ENCODE measurements at places on chromosomes 5 and 9.
A peak's percentile ranks its signal among the peaks of the same experiment; 100 is the strongest.

DNA sequence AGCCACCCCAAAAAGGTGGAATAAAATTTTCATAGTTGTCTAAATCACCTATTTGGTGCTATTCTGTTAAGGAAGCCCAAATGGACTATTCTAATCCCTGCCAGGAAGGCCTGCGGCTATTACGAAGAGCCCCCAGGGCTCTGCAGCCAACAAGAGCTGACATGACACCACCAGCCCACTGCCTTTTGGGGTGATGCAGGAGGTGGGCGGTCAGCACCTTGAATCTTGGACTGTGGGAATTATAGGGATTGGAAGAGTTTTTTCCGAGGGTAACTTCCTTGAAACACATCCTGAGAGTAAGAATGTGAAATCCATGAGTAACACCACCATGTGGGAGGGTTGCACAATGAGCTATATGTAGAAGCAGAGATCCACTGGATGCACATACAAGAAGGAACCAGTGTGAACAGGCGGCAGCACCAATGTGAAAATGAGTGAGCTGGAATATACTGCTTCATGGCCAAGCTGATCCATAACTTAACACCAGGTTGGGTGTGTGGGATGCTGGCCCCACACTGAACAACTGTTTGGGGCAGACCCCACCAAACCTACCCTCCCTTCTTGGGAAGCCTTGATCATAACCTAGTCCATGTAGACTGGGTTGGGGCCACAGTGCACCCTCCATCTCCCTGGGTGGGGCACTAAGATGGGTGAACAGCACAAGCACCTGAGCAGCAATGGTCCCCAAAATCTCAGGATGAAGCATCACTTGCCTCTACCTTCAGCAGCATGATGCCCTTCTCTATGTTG lies 239.0 kb downstream of the FSTL4 start:
- DNase-seq: no peak

DNA sequence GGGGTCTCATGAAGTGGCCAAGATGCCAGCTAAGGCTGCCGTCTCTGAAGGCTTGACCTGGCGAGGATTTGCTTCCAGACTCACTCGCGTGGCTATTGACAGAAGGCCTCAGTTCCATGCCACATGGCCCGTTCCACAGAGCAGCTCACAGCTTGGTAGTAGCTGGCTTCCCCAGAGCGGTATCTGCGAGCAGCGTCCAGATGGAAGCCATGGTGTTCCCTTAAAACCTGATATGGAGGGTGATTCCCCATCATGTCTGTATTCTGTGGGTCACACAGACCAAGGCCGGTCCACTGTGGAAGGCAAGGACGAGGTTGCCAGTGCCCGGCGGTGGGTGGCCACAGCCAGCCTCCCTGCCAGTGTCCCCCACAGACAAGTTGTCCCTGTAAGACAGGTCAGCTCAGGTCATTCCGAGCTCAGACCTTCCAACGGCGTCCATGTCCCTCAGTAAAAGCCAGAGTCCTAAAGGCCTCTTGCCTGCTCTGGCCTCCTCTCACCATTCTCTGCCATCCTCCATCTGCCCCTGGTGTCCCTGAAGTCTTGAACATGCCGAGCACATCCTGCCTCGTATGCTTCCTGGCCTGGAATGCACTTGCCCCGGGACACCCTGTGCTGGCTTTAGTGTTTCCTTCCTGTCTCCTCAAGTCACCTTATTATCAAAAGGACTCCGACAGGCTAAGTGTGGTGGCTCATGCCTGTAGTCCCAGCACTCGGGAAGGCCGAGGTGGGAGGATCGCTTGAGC lies 61.3 kb upstream of the LRRTM2 start:
- DNase-seq: no peak

GRCh38 chr5:3105172-3105571 lies 353.7 kb upstream of the IRX2 start:
- DNase-seq: no peak

DNA sequence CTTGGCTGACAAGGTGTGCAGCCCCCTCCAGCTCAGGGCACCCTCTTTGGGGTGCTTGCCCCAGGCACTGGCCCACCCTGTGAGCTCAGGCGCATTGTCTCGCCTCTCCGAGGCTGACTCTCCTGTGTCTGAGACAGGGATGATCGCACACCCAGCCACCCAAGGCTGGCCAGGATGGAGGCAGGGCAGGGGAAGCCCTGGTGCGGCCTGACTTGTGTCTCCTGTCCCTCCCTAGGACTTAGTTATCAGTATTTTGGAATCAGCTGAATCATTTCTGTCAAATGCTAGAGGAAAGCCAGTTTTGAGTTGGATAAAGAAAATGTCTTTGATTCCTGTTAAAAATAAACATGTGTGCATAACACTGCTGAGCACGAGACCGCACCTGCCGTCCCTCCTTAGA lies 2.5 kb upstream of the DBH start:
- DNase-seq: peak; percentile 69

- DNase-seq: no peak
Observed at GRCh38 chr9:117044241-117044640, 357.1 kb downstream of the TRIM32 start.

DNA sequence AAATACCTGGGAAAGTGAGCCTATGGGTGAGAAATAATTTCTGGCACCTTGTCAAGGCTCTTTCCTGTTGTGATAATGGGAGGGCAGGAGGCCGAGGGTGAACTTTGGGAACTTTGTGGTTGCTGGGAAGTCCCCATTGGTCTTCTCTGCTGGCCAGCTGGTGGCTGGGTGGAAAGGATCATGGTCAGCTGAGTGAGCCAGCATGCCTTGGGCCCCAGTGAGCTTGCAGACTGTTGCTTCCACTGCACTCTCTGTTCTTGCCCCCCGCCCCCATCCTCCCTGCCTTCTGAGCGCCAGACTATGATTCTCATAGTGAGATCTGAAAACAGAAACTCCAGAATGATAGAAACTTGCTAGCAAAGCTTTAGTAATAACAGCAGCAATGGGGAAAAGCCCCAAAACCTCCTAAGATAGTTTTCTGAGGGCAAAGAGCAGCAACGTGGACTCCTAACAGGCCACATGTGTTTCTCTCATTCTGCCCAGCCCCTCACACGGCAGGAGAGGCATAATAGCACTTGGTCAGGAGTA lies 139.2 kb upstream of the SMARCA2 start:
- DNase-seq: no peak

DNA sequence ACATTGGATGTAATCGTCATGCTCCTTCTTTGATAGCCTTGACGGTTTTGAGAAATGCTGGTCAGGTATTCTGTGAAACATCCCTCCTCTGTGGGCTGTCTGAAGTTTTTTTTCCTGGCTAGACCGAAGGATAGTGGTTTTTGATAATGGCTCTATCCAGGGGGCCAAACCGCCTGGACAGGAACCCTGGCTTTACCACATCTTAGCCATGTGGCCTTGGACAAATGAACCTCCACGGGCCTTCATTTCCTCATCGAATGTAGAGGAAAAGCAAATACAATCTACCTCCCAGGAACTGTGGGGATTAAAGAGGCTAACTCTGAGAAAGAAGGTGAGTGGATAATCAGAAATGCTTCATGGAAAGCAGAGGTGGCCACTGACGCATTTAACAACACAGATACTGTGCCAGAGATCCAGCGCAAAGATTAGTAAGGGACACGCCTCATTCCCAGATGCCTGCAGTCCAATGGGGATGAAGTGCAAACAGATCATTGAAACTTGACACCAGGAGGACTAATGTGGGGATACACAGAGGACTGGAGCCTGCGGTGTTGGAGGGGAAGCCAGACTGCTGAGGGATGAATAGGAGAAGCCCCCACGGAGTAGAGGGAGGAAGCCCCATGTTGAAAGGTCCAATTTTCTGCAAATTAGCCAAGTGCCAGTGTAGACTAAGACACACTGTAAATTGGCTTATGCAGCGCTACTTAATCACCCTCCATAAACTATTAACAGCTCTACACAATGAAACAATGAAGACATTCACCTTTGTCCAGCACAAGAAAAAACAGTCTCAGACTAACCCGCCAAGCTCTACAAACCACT lies 41.6 kb downstream of the MYO10 start:
- DNase-seq: peak; percentile 19

DNA sequence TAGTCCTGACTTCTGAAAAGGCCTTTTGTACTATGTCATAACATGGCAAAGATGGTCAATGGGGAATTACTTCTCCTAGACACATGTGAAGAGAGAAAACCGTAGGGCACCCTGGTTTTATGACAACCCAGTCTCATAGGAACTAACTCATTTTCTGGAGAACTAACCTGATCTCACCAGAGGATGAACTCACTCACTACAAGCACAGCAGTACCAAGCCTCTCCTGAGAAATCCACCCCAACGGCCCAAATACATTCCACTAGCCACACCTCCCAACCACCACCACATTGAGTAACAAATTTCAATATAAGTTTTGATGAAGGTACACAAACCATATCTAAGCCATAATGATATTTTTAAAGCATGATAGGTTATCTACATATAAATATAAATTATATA lies 909.3 kb upstream of the CDH10 start:
- no peak for DNase-seq

DNA sequence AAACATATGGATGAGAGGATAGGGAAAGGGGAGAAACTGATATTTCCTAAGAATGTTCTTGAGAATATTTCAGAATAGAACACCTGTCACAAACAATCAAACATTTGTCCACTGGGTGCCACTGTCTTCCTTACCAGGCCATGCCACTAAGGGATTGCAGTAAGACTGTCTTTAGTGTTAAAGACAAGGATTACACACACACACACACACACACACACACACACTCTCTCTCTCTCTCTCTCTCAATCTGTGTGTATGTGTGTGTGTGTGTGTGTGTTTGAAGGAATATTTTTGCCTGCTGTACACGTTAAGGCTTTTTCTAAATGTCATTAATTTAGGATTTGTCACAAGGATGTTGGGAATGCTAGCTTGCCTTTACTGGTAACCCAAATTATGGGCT lies 54.4 kb downstream of the CCDC192 start:
- no peak for DNase-seq

- no peak for DNase-seq
Observed at GRCh38 chr9:36820392-36820861, 213.6 kb downstream of the PAX5 start.

GRCh38 chr5:150694612-150695011 lies 6.2 kb downstream of the RBM22 start:
- no peak for DNase-seq

DNA sequence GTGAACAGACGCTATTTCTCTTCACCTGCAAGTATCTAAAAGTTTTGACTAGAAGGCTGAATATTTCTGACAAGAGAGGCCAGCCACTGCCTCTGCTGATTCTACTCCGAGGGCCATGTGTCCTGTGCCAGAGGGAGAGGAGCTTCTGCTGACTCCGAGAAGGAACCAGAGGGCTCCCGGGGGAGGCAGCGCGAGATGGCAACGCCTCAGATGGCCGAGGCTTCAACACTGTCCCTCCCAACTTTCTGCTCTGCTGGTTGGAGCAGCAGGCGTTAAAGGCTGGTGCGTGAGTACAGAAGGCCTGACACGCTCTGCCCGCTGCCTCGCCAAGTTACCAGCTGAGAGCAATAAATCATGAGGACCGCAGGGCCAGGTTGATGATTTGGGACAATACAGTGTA lies 178.8 kb downstream of the GAPVD1 start:
- DNase-seq: peak; percentile 1

DNA sequence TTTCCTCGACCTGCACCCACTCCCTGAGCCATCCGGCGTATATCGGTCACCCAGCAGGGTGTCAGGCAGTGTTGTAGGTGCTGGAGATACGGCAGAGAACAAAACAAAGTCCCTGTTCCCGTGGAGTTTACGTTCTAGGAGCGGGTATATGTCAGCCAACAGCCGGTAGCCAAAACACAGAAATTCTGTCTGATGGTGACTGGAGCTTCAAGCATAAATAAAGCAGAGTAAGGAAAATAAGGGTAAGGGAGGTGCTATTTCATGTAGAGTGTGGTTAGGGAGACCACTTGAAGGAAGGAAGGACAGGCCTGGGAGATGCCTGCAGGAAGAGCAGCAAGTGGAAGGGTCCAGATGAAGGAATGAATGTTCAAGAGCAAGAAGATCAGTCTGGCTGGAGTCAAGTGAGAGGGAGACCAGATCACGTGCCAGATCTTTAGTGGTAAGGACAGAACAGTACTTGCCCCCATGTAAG lies 783 bp upstream of the ZFR start:
- no peak for DNase-seq

DNA sequence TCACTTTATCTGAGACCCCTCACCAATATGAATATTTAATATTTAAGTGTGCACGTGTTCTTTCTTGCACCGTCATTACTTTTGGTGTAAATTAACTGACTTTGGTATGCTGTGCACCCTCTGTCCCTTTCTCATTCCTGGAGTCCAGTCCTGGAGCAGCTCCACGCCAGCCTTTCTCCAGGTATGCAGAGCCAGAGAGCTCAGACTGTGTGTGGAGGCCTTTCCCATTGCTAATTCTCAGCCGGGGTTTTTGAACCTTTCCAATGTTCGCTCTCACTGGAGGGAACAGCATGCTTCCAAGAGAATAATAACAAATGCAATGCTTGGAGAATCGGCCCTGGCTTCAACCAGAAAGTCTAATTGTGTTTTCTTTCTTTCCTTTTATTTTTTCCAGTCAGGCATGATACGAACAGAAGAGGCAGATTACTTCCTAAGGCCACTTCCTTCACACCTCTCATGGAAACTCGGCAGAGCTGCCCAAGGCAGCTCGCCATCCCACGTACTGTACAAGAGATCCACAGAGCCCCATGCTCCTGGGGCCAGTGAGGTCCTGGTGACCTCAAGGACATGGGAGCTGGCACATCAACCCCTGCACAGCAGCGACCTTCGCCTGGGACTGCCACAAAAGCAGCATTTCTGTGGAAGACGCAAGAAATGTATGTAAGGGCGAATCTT lies 41.7 kb downstream of the ADAMTS16 start:
- DNase-seq: no peak

- DNase-seq: no peak
Observed at GRCh38 chr5:127053049-127053448, 20.3 kb downstream of the C5orf63 start.

DNA sequence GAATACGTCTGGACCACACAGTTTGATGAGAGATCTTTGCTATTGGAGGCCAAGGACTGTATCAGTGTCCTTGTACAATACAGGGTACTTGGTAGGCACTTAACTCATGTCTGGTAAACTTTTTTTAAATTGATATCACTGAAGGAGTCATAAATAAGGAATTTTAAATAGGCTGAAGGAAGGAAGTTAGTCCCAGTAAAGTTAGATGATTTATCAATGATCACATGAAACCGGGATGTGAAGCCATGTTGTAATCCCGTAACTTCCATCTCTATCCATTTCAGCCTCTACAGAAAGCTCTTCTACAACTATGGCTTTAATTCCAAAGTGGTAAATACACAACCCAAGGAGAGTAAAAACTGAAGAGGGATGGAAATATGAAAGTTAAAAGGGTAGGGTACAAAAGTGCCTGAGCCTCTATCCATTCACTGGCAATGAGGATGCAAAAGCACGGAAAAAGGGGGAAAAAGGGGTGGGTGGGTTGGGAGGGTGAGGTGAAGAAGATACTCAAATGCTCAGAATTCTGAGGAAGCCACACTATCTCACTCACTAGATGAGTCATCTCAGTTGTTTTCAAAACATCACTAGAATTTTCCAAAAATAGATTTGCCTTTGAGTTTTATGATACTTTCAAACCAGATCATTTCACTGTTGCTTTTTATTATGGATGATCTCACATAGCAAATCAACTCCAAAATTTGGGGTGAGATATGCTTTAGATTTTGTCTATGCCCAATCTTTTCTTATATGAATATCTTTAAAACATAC lies 1053.5 kb downstream of the NR2F1-AS1 start:
- no peak for DNase-seq
